CD4-positive, alpha-beta T cell treated with Interleukin-21 for 1 hour (primary cell): ENCODE measurements at places on chromosomes 1 and 21.

DNA sequence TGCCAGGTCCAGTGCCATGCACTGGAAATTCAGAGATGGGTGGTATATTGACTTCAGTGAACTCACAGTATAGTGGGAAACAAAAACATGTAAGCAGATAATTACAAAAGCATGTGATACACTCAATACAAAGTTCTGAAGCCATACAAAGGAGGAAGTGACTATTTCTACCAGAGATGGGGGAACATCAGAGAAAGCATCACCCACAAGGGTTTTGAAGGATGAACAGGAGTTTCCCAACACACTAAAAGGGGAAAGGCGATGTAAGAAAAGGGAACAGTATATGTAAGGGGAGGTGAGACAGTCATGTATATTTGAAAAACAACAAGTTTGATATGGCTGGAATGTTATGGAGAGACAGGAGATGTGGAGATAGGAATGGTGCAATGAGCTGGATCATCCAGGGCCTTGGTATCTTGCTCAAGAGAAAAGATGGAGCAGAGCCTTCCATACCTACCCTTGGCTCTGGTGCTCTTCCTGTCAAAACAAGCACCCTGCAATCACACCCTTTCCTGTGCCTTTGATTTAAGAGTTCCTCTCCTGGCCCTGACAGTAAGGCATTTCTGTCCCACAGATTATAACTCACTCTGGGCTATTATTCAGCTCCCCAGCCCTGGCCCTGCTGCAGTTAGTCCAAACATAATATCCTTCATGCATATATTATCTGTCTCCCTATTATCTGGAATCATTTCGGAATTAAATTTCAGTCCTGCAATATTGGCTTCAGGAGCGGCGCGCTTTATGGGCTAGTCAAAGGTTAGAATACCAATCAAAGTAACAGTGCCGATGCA lies 60.5 kb downstream of the DMAP1 start:
- DNase-seq, result no peak

DNA sequence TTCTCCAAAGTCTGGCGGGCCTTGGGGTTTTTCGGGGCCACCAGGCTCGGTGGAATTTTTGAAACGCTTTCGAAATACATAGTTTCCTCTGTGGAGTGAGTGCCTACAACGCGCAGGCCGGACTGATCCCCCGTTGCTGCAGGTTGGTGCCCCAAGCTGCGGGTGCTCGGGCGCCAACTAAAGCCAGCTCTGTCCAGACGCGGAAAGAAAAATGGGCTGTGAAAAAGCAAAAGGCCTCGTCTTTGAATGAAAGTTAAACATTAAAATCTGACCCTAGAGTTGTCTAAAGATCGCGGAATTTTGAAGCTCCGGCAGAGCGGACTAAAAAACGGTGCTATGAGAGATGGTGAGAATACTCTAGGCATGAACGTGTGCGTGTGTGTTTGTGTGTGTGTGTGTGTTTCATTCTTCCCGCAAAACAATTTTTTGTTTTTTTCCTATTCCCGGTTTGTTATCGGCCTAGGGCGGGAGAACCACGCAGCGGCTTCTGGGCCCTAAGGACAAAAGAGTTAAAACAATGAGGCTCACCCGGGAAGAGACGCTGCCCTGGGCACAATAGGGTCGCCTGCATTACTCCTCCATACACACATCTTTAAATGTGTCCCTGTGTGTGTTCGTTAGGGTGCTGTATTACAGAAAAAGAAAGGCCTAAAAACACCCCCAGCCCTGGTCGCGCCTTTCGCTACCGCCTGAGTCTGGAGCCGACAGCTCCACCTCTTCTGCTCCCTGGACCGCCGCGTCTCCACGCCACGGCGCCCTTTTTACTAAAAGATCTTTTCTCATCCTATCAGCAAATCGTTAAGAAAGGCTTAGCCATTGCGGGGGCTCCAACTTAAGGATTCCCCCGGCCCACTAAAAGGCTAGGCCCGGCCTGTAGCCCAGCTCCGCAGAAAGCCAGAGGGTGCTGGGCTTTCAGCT lies 3.2 kb downstream of the TBX15 start:
- DNase-seq, result no peak

DNA sequence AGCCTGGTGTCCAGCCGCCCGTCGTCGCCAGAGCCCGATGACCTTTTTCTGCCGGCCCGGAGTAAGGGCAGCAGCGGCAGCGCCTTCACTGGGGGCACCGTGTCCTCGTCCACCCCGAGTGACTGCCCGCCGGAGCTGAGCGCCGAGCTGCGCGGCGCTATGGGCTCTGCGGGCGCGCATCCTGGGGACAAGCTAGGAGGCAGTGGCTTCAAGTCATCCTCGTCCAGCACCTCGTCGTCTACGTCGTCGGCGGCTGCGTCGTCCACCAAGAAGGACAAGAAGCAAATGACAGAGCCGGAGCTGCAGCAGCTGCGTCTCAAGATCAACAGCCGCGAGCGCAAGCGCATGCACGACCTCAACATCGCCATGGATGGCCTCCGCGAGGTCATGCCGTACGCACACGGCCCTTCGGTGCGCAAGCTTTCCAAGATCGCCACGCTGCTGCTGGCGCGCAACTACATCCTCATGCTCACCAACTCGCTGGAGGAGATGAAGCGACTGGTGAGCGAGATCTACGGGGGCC lies 1.2 kb downstream of the OLIG2 start:
- DNase-seq, result no peak

DNA sequence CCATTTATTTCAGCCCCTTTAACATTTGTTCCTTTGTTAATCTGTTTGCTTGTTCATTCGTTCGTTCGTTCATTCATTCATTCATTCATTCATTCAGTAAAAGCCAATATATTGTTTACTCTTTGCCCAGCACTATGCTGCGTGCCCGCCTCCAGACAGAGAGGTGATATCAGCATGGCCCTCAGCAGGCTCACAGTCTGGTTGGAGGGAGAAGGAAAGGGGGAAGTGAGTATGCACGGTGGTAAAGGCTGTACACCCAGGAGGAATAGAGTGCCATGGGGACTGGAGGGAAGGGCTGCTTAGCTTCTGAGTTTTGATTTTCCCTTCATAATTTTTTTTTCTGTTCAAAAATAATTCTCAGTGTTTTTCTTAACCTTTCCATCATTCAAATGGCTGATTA lies 144.7 kb downstream of the NOS1AP start:
- DNase-seq, result no peak

GRCh38 chr21:39628385-39628784 lies 15.6 kb downstream of the B3GALT5 start:
- no peak for DNase-seq

DNA sequence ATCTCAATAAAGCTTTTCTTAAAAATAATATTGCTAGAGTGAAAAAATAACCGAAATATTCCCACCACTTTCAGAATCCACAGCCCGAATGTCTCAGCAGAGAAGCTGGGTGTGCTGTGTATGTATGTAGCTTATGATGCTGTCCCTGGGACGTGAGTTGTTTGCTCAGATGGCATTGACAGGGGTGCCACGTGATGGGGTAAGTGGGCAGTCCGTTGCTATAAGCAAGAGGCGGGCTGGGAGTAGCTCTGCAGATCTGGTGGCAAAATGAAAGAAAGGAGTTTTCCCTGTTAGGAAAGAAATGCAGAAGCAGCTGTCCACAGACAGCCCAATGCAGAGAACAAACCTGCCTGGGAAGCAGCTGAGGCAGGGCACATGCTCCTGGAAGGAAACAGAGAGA lies 3.8 kb upstream of the FAM20B start:
- no peak for DNase-seq

- no peak for DNase-seq
Measured at GRCh38 chr1:102239247-102239646, 242.5 kb upstream of the OLFM3 start.

GRCh38 chr1:167767761-167768160 lies 46.0 kb downstream of the MPZL1 start:
- DNase-seq, result no peak

- no peak for DNase-seq
Measured at GRCh38 chr1:39342776-39343175, 138.3 kb downstream of the MACF1 start.

DNA sequence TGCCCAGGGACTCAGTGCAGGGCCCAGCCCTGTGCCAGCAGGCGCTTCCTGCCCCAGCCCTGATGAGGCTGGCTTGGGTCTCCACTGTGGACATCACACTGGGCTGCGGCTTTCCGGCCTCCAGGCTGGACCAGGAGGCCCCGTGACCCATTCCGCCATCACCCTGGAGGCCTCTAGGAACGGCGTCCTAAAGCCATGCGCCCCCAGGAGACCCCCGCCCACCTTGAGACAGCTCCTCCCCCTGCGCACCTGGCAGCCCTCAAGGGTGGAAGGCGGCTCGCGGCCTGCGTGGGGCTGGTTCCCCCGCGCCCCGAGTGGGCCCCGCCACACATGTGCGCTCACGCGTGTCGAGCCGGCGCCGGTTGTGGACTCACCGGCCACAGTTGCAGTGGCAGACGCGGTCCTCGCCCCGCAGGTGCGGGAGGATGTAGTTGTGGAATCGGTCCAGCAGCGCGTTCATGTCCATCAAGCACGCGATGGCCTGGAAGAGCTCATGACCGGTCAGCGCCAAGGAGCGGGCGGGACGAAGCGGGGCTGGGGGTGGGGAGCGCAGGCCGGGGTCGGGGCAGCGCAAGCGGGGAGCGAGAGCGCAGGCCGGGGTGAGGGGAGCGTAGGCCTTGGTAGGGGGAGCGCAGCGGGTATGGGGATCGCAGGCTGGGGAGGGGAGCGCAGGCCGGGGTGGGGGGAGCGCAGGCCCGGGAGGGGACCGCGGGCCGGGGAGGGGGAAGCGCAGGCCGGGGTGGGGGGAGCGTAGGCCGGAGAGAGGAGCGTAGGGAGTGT lies 924 bp downstream of the TMEM240 start:
- no peak for DNase-seq

DNA sequence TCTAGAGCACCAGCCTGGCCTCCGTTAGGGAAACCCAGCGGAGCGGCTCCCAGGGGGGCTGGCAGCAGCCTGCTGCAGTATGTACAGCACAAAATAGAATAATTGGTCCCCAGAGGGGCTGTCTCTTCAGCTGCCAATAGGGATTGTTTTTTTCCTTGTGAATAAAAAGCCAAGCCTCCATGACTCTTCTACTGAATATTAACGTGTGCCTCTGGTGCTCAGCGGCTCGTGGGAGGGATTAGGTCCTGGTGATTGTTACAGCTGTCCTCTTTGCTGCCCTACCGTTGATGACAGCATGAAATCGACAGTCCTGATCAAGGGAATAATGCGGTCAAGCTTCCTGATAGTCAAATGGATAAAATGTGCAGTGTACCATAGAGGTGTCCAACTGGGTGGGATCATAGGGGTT lies 190.7 kb upstream of the RUNX1 start:
- no peak for DNase-seq

DNA sequence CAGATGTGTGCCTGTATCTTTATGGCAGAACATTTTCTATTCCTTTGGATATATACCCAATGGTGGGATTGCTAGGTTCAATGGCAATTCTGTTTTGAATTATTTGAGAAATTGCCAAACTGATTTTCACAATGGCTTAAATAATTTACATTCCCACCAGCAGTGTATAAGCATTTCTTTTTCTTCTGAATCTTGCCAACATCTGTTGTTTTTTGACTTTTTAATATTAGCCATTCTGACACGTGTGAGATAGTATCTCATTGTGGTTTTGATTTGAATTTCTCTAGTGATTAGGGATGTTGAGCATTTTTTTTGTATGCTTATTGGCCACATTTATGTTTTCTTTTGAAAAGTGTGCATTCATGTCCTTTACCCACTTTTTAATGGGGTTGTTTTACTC lies 864.3 kb upstream of the ADAMTS5 start:
- DNase-seq, result no peak

- no peak for DNase-seq
Measured at GRCh38 chr1:7891804-7892203, 38.9 kb upstream of the UTS2 start.

DNA sequence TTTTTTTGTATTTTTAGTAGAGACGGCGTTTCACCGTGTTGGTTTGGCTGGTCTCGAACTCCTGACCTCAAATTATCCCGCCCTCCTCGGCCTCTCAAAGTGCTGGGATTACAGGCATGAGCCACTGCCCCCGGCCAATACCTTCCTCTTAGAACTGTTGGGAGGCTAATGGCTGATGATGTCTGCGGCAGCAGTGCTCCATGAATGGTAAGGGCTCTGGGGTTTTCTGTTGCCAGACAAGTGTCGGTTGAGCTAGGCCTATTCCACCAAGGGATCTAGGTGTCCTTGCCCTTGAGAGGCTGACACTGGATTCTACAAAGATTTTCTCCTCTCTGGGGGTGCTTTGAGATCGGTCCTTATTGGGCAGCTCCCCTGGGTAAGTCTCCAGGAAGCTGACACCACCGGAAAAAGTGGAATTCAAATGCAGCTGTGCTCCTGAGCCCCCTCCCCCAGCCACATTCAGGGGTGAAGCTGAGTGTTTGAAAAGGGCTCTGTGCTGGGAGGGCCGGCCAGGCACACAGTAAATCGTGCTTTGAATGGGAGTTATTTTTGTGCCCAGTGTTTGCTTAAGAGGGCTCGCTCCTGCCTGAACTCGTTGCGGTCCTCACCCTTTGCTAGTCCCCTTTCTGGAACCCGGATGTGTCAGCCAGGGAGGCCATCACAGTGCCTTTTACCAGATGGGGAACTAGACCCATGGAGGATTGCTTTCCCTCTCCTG lies 5.2 kb downstream of the SOX13 start:
- no peak for DNase-seq

GRCh38 chr21:45475004-45475685 lies 67.1 kb downstream of the SLC19A1 start:
- no peak for DNase-seq

DNA sequence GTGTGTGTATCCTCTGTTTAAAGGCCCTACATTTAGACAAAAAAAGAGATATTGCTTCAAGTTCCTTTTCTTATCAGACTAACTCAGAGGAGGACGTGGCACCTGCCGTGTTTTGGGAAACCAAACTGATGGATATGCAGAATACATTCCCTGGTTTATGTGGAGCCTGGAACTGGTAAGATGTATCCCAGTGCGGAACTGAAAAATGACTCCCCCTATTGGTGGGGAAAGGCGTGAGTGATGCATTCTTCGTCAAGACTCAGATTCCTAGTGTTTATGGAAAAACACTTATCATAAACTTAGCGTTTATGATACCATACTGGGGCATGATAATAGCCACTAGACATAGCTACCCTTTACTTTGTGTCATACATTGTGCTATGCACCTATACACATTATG lies 154.2 kb downstream of the ZNF326 start:
- DNase-seq, result no peak

- no peak for DNase-seq
Measured at GRCh38 chr1:204711947-204712701, 26.6 kb upstream of the LRRN2 start.

DNA sequence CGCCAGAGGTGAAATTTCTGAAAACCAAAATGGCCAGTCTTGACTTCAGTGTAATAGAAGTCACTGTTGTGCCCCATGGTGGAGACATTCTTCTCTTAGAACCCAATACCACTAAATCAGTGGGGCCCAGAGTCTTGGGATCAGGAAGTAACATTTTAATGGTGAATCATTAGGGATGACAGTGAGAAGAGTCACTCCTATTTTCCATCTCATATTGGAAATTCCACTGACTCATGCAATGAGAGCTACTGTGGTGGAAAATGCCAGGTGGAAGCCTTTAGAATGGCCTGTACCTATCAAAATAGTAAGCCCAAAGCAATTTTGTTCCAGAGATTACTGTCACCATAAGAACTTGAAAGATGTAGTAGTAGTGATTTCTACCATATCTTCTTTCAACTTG lies 20.6 kb upstream of the PPM1J start:
- DNase-seq, result no peak
